SJCRH30 (cell line): ENCODE measurements at places on chromosomes 7 and 10. TPM values are rescaled to one million over a fixed set of nuclear protein-coding genes. Genes with fewer than 3 reads are reported as not detected.

LOXL4 gene
- total RNA-seq = 8.1 and 8.7 TPM in 2 replicates

CALML3 gene
- not detected in 2 replicates for total RNA-seq

TLX1 gene
- not detected in 2 replicates for total RNA-seq

PTF1A gene
- total RNA-seq = not detected in 2 replicates

GLI3 gene
- total RNA-seq = 8.9 and 11.1 TPM in 2 replicates

VSTM4 gene
- 7.1 and 7.2 TPM in 2 replicates for total RNA-seq

SGMS1 gene
- 13.4 and 14.7 TPM in 2 replicates for total RNA-seq

CRPPA gene
- total RNA-seq = 8.8 and 9.3 TPM in 2 replicates

DNA sequence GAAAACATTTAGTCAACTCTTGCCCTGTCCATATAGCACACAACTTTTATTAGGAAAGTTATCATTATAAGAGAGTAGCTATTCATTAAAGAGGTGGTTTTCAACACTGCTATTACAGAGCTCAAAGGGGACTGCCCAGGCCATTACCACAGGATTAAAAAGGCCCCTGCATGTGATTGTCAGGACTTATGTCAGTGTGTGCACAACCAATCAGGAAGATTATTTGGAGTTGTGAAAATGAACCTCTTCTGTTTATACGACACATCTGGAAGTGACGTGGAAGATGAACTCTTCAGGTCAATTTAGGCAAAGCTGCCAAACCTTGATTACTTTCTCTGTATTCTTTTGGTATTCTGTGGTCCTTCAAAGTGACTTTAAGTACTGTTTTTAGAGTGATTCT, 14.7 kb downstream of the CCNY start:
- no peak for DNase-seq

GRCh38 chr10:110790913-110791506, 80.7 kb upstream of the PDCD4 start:
- DNase-seq = no peak

DNA sequence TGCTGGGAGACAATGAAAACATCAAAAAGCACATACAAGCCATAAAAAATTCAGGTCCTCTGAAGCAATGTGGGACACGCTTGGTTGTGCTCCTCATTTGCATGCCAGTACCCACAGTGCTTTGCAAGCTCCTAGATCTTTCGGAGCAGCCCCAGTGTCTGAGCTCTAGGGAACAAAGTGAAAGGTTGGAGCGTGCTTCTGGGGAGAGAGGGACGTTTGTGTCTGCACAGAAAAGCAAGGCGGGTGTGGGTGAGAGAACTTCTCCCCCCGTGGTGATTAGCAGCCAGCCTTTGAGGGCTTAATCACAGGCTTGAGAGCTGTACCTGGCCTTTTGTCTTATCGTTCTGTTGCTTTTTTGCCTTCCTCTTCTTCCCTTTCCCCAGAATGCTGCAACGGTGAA, 76.7 kb upstream of the HABP2 start:
- DNase-seq = no peak

- no peak for DNase-seq
Observed at GRCh38 chr10:60662917-60663614, 115.2 kb upstream of the CDK1 start.

DNA sequence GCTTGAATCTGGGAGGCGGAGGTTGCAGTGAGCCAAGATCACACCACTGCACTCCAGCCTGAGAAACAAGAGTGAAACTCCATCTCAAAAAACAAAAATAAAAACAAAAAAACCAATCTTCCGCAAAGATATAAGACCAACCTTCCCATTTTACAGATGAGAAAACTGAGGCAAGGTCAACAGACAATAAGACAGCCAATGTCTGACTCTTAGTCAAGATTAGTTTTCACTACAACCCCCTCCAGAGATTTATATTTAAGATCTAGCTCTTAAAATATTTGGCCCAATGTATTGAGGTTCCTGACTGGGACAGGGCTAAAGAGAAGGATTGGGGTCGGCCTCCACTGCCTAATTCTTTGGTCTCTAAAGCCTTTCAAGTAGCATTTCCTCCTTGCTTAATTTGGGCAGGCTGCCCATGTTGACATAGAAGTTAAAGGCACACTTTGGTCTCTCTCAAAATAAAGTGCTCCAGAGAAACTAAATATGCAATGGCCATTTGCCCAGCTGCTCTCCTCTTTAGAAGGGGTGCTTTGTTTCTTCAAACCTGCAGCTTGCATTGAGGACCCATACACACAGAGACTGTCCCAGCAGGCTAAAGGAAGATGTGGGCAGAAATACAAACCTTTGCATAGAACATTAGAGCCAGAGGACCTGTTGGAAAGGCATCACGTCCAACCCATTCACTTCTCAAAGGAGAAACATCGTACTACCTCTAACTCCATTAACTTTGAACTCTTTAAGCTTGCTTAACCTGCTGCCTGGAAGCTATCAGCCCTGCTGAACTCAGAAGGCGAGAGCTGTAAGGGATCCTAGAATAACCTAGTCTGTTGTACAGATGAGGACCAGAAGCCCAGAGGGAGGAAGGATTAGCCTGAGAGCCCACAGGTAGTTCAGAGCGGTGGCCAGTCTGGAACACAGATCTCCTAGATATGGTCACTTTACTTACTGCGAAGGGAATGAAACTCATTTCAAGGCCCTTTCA, 3.9 kb downstream of the TECTB start:
- DNase-seq = no peak

DNA sequence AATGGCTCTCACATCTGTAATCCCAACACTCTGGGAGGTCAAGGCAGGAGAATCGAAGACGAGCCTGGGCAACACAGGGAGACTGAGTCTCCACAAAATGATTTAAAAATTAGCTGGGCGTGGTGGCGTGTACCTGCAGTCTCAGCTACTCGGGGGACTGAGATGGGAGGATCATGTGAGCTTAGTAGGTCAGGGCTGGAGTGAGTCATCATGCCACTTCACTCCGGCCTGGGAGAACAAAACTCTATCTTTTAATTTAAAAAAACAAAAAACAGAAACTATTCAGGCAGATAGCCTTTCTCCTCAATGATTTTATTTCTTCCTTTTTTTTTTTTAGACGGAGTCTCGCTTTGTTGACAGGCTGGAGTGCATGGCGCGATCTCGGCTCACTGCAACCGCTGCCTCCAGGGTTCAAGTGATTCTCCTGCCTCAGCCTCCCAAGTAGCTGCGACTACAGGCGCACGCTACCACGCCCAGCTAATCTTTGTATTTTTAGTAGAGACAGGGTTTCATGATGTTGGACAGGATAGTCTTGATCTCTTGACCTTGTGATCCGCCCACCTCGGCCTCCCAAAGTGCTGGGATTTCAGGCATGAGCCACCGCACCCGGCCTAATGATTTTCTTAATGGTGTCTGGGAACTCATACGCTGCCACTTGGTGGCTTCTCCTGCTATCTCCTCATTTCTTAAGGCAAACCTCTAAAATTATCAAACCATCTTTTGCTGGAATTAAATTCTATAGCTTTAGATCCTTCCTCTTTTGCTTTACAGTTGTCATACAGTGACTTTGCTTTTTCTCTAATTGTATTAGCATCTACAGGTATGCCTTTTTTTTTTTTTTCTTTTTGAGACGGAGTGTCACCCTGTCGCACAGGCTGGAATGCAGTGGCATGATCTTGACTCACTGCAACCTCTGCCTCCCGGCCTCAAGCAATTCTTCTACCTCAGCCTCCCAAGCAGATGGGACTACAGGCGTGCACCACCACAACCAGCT, 22.9 kb downstream of the SRPK2 start:
- no peak for DNase-seq

GRCh38 chr7:140723006-140723405, 26.5 kb downstream of the NDUFB2 start:
- DNase-seq = no peak

- peak; percentile 33 for DNase-seq
Observed at GRCh38 chr10:52106899-52107298, 207.2 kb upstream of the DKK1 start.

DNA sequence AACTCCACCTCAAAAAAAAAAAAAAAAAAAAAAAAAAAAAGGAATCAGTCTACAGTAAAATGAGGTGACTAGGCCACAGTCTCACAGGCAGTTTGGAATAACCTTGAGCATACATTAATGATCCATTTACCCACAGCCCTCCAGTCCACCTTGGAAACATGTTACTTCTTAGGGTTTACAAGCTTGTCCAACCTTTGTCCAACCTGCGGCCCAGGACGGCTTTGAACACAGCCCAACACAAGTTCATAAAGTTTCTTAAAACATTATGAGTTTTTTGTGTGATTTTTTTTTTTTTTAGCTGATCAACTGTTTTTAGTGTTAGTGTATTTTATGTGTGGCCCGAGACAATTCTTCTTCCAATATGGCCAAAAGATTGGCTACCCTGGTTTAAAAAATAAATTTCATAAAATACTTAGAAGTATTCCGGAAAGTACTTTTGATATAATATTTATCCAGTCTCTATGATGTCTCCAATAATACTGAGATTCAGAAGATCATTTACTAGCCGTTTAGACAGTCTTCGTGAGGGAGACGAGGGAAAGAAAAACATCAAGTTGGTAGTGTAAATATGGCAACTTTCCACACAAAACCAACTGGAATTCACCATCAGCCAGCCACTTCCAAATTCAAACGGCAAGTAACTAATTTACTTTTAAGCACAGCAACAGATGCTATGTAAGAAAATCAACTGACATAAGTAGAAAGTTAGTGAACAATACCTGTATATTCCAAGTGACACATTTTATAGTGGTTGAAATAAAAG, 9.9 kb downstream of the BAZ1B start:
- no peak for DNase-seq

- DNase-seq = peak; percentile 0
Observed at GRCh38 chr10:66746711-66747110, 179.1 kb upstream of the LRRTM3 start.

DNA sequence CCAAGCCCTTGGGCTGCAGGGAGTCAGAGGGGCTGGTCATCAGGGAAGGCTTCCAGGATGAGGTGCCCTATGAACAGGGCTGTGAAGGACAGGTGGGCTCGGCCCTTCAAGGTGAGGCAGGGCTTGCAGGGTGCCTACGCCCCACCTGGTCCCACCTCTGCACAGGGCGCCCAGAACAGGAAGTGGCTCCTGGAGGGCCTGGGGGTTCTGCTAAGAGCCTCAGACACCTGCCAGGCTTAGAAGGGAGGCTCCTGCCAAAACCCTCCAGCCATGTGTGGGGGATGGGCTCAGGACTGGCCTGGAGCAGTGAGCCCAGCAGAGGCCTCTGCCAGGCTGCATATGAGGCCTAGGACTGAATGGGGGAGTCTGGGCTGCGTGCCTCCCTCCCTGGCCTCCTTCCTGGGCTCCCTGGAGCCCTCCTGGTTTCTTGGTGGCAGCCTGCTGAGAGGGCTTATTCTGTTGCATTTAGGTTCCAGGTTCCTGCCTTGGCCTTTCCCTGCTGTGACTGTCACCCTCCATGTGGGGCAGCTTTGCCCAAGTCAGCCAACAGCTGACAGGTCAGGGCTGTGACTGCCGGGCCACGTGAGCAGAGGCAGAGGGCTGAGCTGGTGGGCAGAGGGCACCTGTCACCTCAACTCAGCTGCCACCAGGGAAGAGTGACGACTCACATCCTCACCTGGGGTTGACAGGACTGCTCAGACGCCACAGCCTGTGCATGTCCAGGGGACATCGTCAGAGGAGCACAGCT, 45.2 kb upstream of the MSMB start:
- DNase-seq = peak; percentile 4

GRCh38 chr7:128266883-128267594, 26.0 kb downstream of the LEP start:
- peak; percentile 85 for DNase-seq

DNA sequence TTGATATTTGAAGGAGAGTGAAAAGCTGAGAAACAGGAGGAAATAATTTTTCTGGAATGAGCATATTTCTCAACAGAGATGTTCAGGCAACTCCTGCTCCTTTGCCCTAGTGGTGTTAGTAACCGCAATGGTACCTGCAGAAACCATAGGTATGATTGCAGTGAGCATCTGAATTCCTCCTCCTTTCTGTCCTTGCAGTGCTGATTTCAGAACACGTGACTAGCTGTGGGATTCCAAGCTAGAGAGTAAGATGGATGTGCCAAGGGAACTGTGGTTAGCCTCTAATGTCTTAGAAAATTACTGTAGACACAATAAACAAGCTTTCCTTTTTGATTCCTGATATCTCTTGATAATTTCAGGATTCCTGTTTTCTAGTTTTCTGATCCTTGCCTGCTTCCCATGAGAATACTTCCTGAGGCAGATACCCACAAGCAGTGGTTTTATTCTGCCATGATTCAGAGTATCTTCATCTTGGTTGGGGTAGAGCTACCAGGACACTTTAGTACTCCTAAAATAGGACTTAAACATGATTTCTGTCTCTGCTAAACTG, 27.5 kb downstream of the LRGUK start:
- DNase-seq = no peak

DNA sequence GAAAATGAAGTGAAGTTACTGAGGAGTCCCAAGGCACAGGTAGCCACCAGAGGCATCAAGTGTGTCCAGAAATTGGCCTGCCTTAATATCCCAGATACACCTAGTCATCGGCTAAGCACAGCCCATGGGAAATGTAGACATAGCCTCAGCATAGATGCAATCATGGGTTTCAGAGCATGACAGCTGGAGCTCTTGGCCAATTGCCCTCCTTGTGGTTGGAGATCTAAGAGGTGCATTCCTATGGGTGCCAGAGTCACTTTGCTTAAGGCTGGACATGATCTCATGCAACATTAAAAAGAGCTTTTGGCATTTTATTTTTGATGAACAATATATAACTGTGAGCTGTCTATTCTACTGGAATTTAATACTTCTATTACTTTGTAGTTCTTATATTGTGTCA, 758.0 kb upstream of the LRRTM3 start:
- peak; percentile 81 for DNase-seq

DNA sequence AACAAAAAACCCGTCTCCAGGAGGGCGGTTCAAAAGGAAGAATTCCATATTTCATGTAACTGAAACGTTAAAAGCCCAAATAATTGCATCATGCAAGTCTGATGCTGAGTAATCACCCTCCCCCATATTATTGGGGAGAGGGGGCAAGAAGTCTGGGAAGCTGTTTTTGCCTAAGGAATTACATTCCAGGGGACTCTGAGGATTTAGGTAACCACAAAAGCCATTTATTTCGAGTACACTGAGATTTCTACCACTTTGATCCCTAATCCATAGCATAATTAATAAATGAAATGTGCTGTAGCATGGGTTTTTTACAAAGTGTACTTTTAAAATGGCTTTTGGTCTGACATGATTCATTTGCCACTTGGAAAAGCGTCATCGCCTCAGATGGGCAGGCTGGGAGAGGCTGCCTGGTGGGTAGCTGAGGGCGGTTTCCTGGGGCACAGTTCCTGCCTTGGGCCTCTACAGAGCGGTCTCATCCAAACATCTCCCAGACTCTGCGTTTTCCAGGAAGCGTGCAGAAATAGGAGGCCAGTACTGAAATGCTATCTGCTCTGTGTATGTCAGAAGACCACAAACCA, 106.5 kb downstream of the TCF7L2 start:
- peak; percentile 75 for DNase-seq

DNA sequence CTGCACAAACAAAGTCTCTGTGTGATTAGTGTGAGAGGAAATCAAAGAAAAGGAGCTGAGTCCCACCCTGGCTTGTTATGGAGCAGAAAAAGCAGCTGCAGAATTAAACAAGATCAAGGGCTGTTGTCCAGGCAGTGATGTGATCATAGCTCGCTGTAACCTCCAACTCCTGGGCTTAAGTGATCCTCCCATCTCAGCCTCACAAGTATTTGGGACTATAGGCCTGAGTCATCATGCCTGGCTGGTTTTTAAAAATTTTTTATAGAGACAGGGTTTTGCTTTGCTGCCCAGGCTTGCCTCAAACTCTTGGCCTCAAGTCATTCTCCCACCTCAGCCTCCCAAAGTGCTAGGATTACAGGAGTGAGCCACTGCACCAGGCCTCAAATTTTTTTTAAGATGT, 88.9 kb downstream of the IPMK start:
- peak; percentile 4 for DNase-seq
